Calu3 (cell line): ENCODE measurements at places on chromosomes 11 and 22.

GRCh38 chr22:37409459-37410050 is 17.7 kb downstream of the ELFN2 start:
- H3K27ac ChIP-seq: no peak overlapping the region
- no peak overlapping the region for H3K4me3 ChIP-seq
- no peaks in the 10 kb centered on the region for H3K36me3 ChIP-seq
- peaks cover under 1% of the 10 kb centered on the region for H3K27me3 ChIP-seq

GRCh38 chr11:67022341-67022933 is 497 bp upstream of the SYT12 start:
- peaks cover 13% of the 10 kb centered on the region for H3K27me3 ChIP-seq
- peaks cover 28% of the 10 kb centered on the region for H3K4me1 ChIP-seq
- DNase-seq: peak; percentile 87
- peak overlapping the region; percentile 47 for H3K27ac ChIP-seq

DNA sequence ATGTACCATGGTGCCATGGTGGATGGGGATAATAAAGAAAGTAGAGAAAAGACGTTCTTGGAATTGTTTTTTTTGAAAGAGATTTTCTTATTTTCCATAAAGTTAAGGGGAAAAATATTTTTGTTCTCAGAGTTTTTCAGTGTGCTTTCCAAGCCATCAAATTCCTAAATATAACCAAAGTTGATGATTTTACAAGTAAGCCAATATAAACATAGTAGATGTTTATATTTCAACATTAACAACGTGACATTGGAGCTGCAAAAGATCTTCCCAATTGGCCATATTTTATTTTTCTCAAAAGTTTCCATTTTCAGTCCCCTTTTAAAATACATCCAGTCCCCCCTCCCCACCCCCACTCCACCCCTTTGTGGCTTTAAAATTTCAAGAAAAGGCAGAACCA is 80.9 kb upstream of the PICALM start:
- H3K4me1 ChIP-seq: peaks cover 62% of the 10 kb centered on the region
- H3K4me3 ChIP-seq: no peak overlapping the region
- DNase-seq: no peak
- no peaks in the 10 kb centered on the region for H3K27me3 ChIP-seq

DNA sequence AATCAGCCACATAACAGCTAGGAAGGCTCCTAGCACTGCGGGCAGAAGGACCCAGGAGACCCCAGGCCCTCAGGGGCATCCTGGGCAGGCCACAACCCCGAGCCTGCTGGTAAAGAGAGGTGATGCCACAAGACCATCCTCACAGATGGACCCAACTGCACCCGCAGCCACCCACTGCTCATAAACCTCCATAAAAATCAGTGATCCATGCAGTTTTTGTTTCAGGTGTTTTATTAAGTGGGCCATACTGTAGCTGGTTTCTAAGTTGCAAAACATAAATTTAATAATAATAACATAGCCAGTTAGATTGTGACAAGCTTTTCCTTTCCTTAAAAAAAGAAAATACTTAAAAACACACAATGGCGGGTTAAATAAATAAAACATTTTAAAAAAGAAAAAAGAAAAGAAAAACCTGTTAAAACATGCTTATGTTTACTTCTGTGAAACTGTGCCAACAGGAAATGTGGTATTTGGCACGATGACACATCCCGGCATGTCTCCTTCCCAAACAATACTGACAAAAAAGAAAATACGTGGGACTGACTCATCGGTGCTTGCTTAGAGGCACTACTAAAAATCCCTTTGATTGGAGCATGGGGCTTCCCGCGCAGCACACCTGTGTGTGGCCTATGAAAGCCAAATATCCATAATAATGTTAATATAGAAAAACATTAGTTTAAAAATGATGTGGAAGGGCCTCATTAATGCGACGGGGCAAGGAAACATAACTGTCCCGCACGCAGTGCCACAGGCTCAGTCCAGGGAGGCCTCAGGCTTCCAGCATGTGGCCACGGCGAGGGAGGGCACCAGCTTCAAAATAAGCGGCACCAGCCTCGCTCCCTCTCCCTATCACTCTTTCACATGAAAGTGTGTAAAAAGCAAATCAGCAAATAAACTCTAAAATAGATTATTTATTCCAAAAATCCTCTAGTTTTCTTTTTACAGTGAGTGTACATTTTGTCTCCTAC is 47.5 kb upstream of the SCUBE2 start:
- peak; percentile 63 for DNase-seq
- no peak overlapping the region for H3K4me3 ChIP-seq
- no peak overlapping the region for H3K27ac ChIP-seq
- H3K27me3 ChIP-seq: no peaks in the 10 kb centered on the region

GRCh38 chr22:17396516-17396915 is 27.3 kb downstream of the CECR2 start:
- no peak overlapping the region for H3K4me3 ChIP-seq
- H3K36me3 ChIP-seq: no peaks in the 10 kb centered on the region
- DNase-seq: no peak
